ENCODE measurements at places on chromosomes 3 and 15. TPM values are rescaled to one million over a fixed set of nuclear protein-coding genes. Genes with fewer than 3 reads are reported as not detected.

ASB14 gene
- not detected for total RNA-seq

ITIH1 gene
- total RNA-seq, result not detected

C2CD4B gene
- 0.13 TPM for total RNA-seq

DNA sequence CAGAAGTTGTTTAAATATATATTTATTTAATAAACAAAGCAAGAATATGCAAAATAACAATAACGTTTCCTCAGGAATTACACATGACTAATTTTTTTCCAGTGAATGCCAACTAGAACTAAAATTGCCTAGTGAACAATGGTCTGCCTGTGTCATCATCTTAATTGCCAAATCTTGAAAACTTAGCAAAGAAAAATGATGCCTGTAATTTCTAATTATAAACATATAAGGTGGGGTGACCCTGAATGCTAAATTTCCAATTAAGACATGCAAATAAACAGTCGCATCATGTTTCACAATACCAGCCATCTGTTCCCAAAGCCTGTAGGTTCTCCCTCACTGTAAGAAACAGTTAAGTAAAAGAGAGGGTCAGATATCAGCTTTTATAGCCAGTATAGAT, 67.6 kb upstream of the PLCL2 start:
- no peak for DNase-seq
- H3K4me1 ChIP-seq, result no peaks in the 10 kb centered on the region

DNA sequence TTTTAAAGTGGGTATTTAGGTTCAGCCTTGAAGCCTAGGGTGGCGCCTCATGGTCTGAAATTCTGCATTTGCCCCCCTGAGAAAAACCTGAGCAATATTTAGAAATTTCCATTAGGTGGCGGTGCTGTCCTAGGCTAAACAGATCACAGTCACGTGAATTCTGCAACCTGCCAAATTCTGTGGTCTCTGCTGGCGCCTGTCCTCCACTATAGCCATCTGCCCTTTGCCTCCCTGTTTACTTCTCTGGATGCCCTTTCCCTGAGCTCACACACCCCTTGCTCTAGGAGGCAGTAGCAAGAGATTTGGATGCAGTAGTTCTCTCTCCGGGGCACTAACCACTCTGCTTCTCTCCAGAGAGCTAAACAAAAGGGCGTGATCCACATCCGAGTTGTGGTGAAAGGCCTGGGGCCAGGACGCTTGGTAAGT, 9.1 kb downstream of the MRPS11 start:
- no peak overlapping the region for H3K4me3 ChIP-seq
- no peaks in the 10 kb centered on the region for H3K4me1 ChIP-seq
- no peak for DNase-seq
- H3K27ac ChIP-seq, result no peak overlapping the region
